ENCODE measurements at places on chromosomes 5 and 9.

DNA sequence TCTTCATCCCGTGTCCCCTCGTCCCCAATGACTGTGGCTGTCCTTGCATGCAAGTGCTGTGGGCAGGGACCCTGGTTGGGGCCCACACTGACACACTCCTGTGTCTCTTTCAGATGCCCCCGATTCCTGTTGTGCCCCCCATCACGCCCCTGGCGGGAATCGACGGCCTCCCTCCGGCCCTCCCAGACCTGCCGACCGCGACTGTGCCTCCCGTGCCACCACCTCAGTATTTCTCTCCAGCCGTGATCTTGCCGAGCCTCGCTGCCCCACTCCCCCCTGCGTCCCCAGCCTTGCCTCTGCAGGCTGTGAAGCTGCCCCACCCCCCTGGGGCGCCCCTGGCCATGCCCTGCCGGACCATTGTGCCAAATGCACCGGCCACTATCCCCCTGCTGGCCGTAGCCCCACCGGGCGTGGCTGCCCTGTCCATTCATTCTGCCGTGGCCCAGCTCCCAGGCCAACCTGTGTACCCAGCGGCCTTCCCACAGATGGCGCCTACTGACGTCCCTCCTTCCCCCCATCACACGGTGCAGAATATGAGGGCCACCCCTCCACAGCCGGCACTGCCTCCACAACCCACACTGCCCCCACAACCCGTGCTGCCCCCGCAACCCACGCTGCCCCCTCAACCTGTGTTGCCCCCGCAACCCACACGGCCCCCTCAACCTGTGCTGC is 75.0 kb downstream of the WNK2 start:
- DNase-seq, result no peak

DNA sequence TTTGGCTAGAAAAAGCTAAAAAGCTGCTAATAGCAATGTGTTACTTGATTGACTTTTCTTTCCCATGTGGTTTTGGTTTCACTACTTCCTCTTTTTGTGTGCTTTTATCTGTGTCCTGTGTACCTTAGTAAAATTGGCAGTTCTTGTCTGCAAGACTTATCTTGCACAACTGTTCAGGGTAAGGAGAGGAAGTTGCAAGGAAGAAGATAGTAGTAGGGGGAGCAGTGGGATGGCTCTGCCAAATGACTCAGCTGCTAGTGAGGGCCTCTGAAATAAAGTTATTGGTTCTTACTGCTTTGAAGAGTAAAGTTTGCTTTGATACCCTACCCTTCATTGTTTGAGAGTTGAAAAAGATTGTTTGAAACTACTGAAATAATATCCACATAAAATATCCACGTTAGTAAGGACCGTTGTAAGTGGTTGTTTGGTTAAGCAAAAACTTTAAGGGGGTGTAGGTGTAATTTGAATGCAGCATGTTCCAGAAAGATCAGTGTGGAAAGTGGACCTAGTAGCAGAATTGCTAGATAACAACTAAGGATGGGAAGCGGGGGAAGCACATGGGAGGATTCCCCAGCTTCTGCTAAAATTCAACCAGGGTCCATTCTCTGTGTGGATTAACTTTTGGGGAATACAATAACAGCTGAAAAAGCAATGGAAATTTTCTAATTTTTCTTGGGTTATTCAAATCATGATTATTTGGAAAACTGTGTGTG is 123.5 kb downstream of the SCAMP1 start:
- DNase-seq, result no peak

- no peak for DNase-seq
Observed at GRCh38 chr5:91361055-91361701, 21.9 kb downstream of the ARRDC3 start.

GRCh38 chr9:113559834-113560800 is 96.6 kb downstream of the RGS3 start:
- DNase-seq, result no peak

DNA sequence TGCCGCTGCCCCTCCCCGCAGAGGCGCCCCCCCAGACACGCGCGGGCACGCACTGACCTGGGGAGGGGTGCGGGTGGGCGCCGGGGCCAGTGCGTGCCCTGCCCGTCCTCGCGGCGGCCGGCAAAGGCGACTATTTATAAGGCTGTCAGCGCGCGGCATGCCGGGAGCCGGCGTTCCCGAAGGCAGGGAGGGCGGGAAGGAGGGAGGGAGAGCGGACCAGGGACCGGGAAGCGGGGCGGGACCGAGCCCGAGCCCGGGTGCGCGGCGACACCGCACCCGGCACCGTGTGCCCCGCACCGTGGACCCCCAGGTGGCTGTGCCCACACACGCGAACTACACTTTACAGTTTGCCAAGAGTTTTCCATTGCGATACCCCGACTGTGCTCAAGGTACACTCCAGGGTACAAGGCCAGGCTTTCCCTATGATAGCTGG is at the start of gene AK1:
TSS of gene AK1 (minus strand) at position 110 of the 433 bp plus-strand sequence. CDS start 3,058 bp downstream, outside the sequence.
- peak; percentile 38 for DNase-seq
